Stimulated activated CD4-positive, alpha-beta T cell treated with anti-CD3 and anti-CD28 coated beads, Interleukin-12 subunit alpha, Interleukin-12 subunit beta, amount 100 ng/mL, for 4 hours (primary cell): ENCODE measurements at places on chromosomes 4 and X.

DNA sequence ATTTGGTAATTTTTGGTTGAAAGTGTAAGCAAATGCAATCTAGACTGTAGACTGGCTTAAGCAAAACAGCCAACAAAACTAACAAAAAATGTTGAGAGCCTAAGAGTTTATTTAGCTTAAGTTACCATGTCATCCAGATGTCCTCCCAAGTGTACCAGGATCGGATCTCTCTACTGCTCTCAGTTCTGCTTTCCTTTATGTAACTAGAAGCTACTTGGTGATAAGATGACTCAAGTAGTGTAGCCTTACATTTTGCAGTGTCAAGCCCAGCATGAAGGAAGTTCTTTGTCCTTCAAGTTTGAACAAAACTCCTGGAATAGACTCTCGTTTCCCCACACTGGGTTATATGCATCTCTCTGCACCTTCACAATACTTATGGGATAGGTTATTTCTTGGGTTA, 1500.0 kb downstream of the STIM2 start:
- no peak for DNase-seq

DNA sequence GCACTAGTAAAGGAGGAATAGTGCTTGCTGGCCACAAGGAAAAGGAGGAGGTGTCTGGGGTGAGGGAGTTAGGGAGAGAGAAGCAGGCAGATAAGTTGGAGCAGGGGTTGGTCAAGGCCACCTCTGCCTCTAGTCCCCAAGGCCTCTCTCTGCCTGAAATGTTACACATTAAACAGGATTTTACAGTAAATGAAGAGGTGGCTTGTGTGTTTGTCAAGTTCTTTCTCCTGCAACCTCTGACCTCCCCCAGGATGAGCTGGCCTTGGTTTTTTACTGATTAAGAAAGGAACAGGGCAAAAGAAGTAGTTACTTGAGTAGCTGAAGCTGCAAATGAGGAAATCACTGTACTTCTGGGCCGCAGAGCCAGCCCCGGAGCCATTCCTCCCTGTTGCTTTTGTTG, 2.0 kb downstream of the GJB1 start:
- DNase-seq: no peak

DNA sequence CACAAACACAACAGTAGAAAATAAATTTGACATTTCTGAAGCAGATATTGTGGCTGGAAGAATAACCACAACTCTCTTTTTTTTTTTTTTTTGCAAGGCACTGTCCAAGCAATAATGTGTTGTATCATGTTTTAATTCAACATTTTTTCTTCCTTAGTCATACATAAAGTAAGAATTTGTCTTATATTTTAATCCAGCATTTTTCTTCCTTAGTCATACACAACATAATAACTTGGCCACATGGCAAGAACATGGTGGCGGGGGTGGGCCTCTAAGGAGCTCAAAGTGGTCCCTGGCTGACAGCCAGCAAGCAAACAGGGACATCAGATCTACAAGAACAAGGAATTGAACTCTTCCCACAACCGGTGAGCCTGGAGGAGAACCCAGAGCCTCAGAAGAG, 20.2 kb downstream of the FBXW7 start:
- no peak for DNase-seq

GRCh38 chr4:20532116-20532790, 168.0 kb upstream of the PACRGL start:
- DNase-seq: no peak

GRCh38 chrX:47497271-47497888, 14.4 kb upstream of the ZNF41 start:
- no peak for DNase-seq

DNA sequence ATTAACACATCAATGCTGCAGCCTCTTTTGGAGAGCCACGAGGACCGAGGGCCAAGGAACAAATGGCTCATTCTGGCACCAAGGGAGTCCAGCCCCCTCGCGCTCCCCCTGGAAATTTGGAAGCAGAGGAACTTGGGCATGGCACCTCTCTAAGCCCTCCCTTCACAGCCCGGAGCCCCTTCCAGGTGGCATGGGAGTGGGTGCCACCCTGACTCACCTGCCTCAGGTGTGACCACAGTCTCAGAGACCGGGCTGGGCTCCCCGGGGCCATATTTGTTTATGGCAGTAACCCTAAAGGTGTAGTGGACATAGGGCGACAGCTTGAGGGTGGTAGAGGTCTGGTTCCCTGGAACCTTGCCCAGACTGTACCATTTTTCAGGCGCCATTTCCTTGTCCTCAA, 18.8 kb downstream of the L1CAM start:
- no peak for DNase-seq

GRCh38 chr4:151656058-151656457, 104.7 kb downstream of the GATB start:
- DNase-seq: no peak

- DNase-seq: no peak
These were observed 1084.4 kb upstream of the SLIT2 start for GRCh38 chr4:19167311-19167710.

GRCh38 chr4:156516698-156517097, 454.9 kb downstream of the PDGFC start:
- DNase-seq: no peak

- DNase-seq: no peak
These were observed 69.4 kb downstream of the HMGB2 start for GRCh38 chr4:173264684-173265185.

DNA sequence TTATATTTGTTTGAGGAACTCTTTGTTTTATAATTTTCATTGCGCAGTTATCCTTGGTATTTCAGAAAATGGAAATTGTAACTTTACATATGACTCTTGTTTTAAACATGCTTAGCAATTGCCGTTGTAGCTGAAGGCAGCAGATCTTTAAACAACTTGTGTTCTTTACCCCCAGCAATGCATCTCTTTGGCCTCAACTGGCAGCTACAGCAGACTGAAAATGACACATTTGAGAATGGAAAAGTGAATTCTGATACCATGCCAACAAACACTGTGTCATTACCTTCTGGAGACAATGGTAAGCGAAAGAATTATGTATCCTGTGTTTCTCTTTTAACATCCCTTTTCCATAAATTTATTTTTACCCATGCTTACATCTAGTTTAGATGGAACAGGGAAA, 263.6 kb downstream of the DCTD start:
- no peak for DNase-seq

GRCh38 chrX:17986440-17986839, 125.3 kb upstream of the RAI2 start:
- DNase-seq: no peak

- no peak for DNase-seq
These were observed 24.1 kb upstream of the ZDHHC15 start for GRCh38 chrX:75546724-75547511.

DNA sequence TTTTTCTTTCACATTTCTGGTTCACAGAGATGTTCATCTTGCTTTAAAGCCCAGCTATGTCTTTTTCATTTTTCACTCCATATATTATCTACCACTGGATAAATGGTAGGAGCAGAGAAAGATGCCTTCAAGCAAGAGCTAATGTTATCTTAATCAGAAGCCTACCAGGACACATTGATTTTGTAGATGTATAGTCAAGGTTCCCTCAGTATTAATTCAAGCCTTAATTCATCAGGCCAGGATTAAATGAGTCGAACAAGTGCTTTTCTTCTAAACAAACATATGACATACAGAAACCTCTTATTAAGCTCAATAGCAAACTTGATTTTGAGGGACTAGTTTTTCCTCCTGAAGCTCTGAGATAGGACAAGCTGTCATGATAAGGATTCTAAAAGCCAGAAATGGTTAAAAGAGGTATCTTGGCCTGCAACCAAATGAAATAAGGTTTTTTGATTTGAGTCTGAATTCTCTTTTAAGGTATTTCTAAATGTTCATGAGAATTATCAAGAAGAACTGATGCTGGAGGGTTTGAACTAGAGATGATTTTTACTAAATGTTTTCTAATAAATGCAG, 81.7 kb upstream of the FTHL17 start:
- no peak for DNase-seq

GRCh38 chr4:41734371-41734770, 14.2 kb downstream of the PHOX2B start:
- no peak for DNase-seq

GRCh38 chr4:70855464-70855863, 15.8 kb upstream of the GRSF1 start:
- DNase-seq: no peak

DNA sequence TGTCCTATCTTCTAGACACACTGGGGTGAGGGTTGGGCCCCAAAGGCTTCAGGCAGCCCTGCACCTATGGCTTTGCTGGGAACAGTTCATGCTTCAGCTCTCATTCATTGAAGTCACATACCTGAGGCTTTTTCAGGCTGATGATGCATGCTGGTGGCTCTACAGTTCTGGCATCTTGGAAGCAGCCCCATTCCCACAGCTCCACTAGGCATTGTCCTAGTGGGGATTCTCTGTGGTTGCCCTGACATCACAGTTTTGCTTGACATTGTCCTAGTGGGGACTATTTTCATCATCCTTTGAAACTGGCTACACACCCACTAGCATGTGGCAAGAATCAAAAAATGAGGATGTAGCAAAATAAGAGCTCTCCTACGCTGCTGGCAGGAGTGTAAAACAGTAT, 37.7 kb upstream of the C4orf17 start:
- no peak for DNase-seq

DNA sequence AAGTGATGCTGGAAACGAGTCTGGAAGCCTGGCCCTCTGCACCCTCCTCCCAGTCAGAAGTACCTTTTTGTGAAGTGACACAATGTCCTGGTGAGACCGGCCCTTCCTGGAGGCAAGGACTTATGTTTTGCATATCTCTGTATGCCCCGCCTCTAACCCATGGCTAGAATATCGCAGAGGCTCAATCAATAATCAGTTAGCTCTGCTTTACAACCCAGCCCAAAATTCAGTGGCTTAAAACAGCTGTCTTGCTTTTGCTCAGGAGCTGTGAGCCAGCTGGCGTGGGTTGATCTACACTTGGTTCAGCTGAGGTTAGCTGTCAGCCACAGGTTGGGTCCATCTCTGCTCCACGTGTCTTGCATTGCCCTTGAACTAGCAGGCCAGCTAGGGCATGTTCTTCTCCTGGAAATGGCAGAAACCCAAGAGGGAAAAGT, 98.8 kb upstream of the METTL14 start:
- no peak for DNase-seq

DNA sequence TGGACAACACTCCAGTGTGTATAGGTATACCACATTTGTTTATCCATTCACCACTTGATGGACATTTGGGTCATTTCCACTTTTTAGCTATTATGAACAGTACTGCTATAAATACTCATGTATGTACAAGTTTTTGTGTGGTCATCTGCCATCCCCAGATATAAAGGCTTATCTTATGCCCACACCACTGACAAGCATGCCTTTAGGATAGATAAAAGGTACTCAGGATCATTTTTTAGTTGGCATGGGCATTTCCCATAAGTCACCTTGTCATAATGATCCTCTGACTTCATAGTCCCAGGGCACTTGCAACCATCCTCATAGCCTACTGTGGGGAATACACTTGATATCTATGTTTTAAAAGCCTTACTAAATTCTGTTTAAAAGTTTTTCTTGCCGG, 6.3 kb downstream of the AWAT1 start:
- no peak for DNase-seq

- no peak for DNase-seq
These were observed 32.5 kb upstream of the PAQR3 start for GRCh38 chr4:78971776-78972175.

GRCh38 chr4:128831531-128832242, 22.2 kb downstream of the JADE1 start:
- no peak for DNase-seq

GRCh38 chrX:136765821-136766356, 14.8 kb downstream of the ARHGEF6 start:
- no peak for DNase-seq

DNA sequence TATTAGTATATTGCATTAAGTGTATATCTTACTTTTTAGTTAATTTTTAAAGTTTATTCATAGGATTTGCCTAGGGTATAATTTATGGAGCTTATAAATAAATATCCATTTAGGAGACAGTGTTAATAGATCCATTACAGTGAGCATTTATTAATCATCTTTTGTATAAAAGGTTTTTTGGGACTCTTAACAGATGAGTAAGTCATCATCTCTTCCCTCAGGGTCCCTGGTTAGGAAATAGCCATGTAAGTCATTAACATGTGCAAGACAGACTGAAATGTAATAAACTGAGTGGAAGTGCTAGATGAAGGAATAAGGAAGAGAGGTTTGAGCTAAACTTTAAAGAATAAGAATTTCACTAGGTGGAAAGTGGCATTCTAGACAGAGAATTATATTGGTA, 69.2 kb downstream of the PAQR3 start:
- DNase-seq: no peak
